NCI-H2029 (cell line): ENCODE measurements at places on chromosomes 5 and 9.

- no peak for DNase-seq
These were observed 71.5 kb upstream of the RPS23 start for GRCh38 chr5:82349652-82350051.

DNA sequence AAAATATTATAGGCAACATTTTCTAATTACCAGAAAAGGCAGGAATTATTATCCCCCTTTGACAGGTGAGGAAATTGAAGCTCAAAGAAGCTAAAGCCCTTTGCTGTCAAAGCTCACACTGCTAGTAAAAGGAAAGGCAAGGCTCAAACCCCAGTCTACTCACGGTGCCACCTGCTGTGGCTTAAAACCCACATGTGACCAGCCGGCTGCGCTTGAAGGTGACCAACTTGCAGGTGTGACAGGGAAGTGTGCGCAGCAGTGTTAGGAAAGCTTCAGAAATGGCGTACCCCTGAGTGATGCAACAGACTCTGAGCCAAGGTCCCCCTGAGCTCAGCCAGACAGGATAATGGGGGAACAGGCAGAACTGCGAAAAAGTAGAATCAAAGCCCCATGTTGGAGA, 45.2 kb downstream of the PAX5 start:
- DNase-seq = no peak

DNA sequence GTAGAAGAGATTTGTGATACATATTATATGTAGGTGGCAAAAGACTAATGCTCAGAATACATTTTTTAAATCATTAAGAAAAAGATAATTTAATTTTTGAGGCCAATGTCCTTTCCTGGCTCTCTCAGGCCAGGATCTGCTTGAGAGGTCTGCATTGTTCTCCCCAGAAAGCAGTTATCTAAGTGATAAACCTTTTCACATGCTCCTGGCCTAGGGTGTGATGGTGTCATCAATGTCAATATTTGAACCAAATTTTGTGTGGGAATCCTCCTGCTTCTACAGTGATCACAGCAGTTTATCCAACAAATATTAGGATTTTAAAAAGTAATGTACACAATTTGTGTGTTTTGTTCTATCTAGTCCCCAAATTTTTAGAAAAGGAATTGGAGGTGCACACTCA, 166.6 kb downstream of the DIRAS2 start:
- DNase-seq = no peak

DNA sequence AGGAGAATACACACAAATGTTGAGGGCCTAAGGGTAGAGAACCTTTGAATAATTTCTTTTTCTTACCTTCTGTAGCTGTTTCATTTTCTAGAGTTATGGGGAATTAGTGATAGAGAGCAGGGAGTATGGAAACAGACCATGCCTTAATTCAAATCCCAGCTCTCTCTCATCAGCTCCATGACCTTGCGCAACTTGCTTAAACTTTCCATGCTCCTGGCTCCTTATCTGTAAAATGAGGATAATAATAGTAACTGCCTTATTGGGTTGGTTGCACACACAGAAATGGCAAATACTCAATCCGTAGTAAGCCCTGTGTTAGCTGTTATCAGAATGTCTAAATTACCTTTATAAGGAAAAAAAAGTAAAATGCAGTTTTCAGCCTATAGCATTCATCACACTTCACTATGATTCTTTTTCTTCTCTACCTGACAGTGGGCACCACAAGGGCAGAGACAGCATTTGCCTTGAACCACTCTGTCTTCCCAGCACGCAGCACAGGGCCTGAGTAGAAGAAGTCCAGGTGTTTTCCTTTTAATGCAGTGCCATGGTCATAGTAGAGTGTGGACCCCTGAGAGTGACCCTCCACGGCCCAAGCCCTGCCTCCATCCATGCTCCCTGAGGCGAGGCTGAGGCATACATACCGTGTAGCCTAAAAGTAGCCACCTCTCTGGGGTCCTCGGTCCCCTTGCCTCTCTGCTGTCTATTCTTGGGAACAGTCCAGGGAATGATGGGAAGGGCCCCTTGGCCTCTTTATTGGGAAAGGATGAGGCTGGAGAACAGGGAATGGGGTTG, 17.4 kb downstream of the C5orf15 start:
- no peak for DNase-seq

DNA sequence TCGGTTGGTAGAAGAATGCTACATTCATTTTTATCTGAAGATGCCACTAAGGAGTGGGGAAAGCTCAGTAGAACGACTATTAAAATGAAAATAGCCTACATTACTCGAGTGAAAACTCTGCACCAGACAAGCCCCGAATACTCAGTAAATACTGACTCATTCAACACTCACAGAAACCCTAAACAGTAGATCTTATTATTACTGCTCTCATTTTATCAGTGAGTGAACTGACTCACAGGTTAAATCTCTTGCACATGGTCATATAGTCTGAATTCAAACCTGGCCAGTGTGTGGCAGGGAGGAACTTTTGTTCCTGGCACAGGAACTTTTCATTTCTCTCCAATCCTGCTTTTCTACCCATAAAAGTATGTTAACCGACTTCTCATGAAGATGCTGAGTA, 9.6 kb upstream of the PAPPA start:
- no peak for DNase-seq

GRCh38 chr9:84793251-84793650, 123.7 kb downstream of the NTRK2 start:
- no peak for DNase-seq

DNA sequence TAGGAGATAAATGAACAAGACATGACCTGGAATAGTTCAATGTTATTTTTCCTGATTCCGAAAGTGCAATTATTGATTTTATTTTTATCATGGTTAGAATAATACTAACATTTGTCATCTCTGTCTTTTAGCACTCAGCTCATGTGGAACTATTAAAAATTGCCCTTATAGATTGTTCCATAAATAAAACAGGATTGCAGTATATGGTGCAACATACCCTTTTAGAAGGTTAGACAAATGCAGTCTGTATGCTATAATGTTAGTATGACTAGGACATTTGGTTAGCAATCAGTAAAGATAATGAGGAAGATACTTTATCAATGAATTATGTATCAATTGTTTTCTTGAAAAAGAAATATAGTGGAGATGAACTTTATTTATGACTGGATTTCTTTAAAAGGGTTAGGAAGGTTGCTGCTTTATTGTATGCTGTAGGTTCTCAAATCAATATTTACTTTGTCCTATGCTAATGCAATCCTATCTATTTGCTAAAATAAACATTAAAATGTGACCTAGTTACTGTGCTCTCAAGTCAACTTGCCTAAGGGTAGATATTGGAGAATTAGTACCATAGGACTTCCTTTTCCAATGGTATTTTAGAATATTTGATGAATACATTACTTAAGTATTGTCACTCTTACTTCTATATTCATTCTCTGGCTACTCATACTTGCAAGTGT, 348.9 kb upstream of the ISL1 start:
- DNase-seq = peak; percentile 9

- no peak for DNase-seq
These were observed 529 bp downstream of the UBAC1 start for GRCh38 chr9:135960411-135961276.

DNA sequence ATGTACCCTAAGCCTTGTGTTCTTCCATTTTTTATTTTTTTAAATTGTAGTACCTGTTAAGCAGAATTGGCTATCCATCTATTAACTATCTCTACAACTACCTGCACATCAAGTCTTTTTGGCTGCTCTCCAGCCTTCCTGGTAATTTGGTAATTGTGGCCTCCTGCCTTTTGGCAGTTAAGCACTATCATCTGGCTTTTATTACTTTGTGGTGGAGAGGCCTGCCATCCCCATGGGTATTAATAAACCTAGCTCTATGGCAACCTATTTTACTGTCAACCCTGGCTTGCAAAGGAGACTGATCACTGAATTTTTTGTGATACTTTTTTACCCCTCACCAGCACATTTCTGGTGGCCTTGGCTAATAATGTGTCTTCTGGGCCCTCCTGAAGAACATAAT, 20.5 kb downstream of the SELENOP start:
- no peak for DNase-seq

DNA sequence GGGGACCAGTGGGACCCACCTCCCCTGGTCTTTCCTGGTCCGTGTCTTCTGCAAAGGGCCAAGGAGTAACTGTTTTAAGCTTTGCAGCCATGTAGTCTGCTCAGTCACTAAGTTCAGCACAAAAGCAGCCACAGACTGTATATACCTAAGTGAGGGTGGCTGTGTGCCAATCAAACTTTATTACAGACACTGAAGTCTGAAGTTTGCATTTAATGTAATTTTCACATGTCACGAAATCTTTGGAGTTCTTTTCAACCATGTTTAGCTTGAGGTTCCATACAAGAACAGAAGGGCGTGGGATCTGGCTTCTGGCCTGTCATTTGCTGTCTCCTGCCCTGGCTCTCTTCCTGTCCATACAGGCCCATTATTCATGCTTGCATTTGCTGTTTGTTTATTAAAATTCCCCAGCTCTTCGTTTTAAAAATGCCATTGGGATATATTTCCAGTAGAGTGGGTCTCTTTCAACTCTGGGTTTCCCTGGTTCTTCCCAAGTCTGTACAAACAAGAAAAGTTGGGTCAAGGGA, 64.2 kb upstream of the ECM2 start:
- DNase-seq = no peak

- no peak for DNase-seq
These were observed 12.5 kb upstream of the CTSL start for GRCh38 chr9:87713278-87713987.

DNA sequence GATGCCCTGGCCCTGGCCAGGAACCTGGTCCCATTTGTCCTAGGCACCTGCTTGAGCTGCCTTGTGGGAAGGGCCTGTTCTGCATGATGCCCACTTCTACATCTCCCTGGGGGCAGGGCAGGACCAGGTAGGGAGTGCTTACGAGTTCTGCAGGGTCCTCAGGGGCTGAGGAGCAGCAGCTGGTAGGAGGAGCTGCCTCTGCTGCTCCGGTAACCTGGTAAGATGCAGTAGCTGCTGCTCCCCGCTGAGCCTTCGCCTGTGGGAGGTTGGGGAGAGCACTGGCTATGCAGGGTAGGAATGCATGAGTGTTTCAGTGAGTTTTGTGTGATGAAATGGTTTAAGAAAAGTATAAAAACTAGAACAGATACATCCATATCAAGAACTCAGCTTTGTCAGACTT, 13.6 kb downstream of the LRRC8A start:
- DNase-seq = no peak

DNA sequence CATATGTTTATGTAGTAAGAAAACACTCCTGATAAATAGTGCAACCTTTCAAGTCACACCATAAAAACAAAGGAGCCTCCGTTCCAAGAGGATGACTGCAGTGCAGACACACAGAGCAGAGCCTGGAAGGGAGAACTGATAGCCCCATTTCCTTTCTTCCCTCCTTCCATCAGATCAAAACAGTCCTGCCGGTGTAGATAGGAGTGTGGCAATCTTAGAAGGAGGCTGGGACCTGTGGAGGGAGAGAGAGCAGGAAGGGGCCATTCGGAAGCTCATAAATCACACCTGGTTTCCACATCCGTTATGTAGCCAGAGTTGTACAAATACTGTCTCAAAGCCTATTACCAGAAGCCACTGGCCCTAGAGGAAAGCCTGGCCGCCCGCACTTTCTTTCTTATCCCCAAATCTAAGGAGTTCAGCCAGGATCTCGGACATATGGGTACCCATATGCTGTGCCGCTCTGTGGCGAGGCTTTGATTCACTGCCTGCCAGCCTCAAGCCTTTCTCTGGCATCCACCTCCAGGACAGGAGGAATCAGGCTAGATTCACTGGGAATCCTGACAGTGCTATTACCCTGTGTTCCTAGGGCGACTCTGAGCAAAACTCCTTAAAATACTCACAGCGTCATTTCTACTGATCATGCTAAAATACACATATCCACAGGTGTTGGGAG, 26.9 kb downstream of the DAP start:
- DNase-seq = no peak

- DNase-seq = no peak
These were observed 31.2 kb upstream of the CLPTM1L start for GRCh38 chr5:1375871-1376810.

DNA sequence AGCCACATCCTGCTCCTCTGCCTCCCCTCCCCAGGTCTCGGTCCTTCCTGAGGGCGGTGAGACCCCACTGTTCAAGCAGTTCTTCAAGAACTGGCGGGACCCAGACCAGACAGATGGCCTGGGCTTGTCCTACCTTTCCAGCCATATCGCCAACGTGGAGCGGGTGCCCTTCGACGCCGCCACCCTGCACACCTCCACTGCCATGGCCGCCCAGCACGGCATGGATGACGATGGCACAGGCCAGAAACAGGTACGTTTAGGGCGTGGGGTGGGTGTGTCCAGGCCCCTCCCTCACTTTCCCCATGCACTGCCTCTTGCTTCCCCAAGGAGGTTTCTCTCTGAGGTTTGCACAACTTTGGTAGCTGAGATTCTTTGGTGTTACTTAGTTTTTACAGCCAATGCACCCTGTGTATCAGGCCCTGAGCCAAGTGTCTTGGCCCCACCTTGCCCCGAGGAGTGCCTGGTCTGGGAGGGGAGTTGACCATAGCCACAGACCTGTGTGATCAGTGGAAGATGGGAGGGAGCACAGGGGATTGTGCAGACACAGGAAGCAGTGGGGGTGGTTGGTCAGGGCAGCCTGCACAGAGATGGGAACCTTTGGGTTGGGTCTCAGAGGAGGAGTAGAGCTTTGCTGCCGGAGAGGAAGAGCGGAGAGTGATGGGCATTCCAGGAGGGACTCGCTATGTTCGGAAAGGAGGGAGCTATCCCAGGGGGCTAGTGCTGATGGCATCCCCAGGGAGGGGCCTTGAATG, 50.8 kb downstream of the GSN start:
- DNase-seq = no peak

- no peak for DNase-seq
These were observed 55.4 kb upstream of the CTNNA1 start for GRCh38 chr5:138697720-138698360.

DNA sequence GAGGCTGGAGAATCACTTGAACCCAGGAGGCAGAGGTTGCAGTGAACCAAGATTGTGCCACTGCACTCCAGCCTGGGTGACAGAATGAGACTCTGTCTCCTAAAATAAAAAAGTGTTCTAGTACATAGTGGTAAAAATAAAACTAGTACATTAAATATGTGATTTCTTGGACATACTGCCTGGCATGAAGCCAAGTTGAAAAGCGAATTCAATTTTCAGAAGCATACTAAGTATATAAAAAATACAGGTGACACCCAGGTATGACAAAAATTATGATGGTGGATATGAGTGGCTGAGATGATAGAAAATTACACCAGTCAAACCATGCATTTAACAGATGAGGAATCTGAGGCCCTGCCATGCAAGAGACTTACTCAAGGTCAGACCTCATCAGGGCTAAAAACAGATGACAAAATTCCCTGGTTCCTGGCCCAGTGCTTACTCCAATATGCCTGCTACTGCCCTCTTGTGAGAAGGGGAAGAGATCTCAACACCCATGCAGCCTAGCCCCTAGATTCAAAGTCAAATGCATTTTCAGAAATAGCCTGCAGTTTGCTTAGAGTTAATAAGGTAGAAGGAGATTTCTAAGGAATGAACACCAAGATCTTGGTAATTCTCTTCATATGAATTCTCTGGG, 46.6 kb upstream of the GNPDA1 start:
- no peak for DNase-seq
